ENCODE measurements at places on chromosomes 1 and 21. TPM values are rescaled to one million over a fixed set of nuclear protein-coding genes. Genes with fewer than 3 reads are reported as not detected.

The OR6K3 gene
- total RNA-seq, result not detected

The USH2A gene
- not detected for total RNA-seq

- no peak for DNase-seq
These were observed 159.0 kb upstream of the COL6A1 start for GRCh38 chr21:45822429-45823099.

- DNase-seq, result no peak
These were observed 83.0 kb downstream of the SPAG17 start for GRCh38 chr1:118101999-118102398.

DNA sequence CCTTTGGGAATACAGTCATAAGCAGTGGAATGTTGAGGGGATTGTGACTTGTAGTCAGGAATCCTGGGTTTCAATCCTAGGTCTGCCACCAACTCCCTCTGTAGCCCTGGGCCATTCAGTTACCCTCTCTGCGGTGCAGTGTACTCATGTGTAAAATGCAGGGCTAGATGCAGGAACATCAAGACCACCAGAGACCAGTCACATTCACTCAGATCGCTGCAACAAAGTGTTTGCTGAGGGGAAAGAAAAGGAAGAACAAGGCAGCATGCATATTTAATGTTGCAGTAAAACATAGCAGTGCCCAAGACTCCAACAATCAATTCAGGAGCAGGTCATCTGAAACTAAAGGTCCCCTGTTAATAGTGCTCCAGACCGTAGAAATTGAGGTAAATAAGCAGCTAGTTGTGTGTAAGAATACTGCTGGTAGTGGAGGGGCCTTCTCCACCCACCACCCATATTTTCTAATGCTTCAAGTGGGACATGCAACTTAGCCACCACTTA is 410.7 kb downstream of the OMA1 start:
- DNase-seq, result no peak

- DNase-seq, result no peak
These were observed 20.7 kb downstream of the PPP1R15B start for GRCh38 chr1:204390751-204391466.
